ENCODE measurements at places on chromosomes 12 and 14.

DNA sequence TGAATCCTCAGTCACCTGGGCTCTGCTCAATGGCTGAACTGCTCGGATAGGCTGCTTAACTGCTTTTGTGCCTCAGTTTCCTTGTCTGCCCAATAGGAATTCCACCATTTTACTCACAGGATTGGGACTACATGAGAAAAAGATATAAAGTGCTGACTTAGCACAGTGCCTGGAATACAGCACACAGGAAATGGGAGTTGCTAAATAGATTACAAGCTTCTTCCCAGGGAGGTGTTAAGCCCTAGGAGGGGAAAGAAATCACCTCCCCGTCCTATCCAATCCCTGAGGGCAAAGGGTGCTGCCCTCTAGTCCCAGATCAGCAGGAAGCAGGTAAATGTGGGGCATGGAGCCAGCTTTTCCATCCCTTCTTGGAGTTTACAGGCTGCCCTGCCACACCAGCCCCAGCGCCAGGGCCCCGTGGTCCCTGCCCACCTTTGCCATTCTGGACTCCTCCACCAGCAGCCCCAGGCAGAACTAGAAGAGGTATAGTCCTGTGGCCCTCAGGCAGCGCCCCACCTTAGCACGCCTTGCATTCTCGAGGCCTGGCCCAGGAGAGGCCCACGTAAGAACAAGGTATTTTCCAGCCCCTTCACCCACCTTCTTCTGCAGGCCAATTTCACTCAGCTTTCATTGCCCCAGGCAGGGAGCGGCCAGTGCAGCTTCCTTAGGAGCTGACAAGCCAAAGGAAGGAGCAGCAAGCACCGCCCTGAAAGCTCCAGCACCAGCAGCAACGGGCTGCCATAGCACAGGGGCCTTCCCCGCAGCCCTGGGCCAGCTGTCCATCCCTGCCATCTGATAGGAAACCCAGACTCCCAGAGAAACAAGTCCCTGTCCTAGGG is 28.8 kb upstream of the RPLP0 start:
- DNase-seq: no peak

GRCh38 chr12:13164921-13165616 is 31.5 kb upstream of the EMP1 start:
- no peak for DNase-seq

- DNase-seq: no peak
Measured at GRCh38 chr12:102426599-102427542, 53.5 kb downstream of the IGF1 start.

GRCh38 chr12:2616763-2617162 is 178.0 kb upstream of the FKBP4 start:
- DNase-seq: no peak

DNA sequence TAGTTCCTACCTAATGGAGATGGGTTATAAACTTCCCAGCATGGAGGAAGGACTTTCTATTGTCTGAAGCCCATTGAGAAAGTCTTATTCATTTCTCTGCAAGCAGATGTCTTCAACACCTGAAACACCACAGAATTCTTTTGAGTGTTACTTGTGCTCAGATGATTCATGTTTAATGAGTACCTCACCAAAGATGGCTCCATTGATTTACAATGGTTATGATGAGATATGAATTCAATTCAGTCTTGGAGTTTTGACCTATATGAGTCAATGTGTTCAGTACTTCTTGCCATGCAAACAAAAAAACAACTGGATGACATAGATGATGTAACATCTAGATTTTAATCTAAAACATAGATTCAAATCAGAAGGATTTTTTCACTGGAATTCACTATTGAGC is 15.4 kb upstream of the PAWR start:
- no peak for DNase-seq

- no peak for DNase-seq
Measured at GRCh38 chr12:27652174-27652763, 44.0 kb upstream of the REP15 start.

DNA sequence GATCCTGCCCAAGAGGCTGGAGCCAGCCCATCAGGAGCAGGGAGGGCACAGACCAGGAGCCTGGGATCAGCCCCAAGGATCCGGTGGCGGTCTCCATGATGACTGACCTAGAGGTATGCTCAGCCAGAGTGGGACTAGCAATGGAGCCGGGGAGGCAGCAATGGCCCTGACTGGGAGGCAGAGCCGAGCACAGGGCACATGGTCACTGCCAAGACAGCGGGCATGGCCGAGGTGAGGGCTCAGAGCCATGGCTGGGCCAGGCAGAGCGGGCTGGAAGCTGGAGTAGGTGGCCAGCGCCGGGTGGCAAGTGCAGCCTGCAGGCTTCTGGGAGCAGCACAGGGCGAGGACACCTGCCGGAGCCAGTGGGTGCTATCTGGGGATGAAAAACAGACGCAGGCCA is 259.3 kb downstream of the BCL11B start:
- no peak for DNase-seq

- no peak for DNase-seq
Measured at GRCh38 chr12:47762850-47763465, 4.3 kb upstream of the RAPGEF3 start.
